GM23338 (cell line): ENCODE measurements at places on chromosomes 11 and 22.

- no peak overlapping the region for H3K4me3 ChIP-seq
- no peak for DNase-seq
- H3K4me1 ChIP-seq: 0 out of 2 replicates have a peak, but pooled peaks cover 3% of the 10 kb centered on the region
- no peaks in the 10 kb centered on the region for H3K27me3 ChIP-seq
- H3K36me3 ChIP-seq: no peaks in the 10 kb centered on the region
- H3K27ac ChIP-seq: no peak overlapping the region
Observed at GRCh38 chr11:88950975-88951374, 114.8 kb downstream of the GRM5 start.

DNA sequence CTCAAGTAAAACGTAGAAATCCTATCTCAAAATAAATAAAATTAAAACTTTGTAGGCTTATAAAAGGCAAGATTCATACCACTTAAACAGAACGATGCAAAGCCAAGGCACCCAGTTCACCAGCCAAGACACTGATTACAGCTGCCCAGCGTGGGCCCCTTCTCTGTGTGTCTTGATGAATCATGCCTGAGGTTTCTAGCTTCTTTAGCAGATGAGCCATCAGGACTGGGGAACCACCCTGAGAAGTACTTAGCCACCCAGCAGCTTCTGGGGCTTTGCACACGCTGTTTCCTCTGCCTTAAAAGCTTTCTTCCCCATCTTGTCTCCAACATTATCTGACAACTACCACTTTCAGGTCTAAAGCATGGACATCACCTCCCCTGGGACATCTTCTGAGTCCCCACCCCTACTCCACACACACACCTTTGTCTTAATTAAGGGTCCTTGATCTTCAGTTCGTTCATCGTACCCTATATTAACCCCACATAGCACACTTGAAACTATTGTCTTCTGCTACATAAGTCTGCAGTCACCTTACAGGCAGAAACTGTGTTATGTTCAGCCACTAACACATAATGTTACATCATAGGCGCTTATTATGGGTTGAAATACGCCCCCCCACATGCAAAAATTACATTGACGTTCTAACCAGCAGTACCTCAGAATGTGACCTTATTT lies 8.7 kb upstream of the LAYN start:
- no peaks in the 10 kb centered on the region for H3K36me3 ChIP-seq
- DNase-seq: no peak
- no peak overlapping the region for H3K27ac ChIP-seq
- H3K4me3 ChIP-seq: no peak overlapping the region
- no peaks in the 10 kb centered on the region for H3K27me3 ChIP-seq

- no peak overlapping the region for H3K27ac ChIP-seq
- H3K27me3 ChIP-seq: no peaks in the 10 kb centered on the region
- H3K36me3 ChIP-seq: no peaks in the 10 kb centered on the region
- DNase-seq: no peak
- H3K4me1 ChIP-seq: no peaks in the 10 kb centered on the region
Observed at GRCh38 chr22:21811982-21812381, 55.5 kb downstream of the MAPK1 start.

DNA sequence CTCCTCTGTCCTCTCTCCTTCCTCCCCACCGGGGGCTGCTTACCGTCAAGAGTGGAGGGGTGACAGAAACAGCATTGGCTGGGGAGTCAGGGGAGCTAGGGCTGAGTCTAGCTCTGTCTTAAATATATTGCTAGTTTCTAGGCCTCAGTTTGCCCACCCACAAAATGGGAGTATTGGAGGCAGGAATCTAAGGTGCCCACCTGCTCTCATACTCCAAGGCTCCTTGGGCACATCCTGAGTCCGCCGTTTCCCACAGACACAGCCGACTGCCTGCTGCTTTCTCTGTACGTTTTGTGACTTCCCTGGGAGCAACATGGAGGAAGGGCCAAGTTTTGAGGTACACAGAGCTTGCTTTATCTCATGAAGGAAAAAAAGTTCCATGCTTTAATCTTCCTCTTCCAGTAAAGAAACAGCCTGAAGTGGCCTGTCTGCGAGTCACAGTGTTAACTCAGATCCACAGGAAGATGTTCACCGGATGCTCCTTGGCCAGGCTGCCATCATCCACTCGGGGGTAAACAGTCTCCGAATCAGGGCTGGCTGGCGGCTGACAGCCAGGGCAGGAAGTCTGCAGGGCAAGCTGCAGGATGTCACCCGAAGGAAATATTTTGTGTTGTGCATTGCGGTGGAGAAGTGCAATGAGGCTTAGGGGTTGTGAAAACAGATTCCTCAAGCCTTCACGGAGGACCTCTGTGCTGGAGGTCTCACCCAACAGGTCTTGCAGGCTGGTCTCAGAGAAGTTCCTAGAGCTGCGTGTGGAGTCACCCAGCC lies 11.0 kb upstream of the CERK start:
- no peak overlapping the region for H3K4me3 ChIP-seq
- no peak for DNase-seq
- no peaks in the 10 kb centered on the region for H3K4me1 ChIP-seq
- no peaks in the 10 kb centered on the region for H3K36me3 ChIP-seq

GRCh38 chr22:28402539-28402938 lies 277.1 kb downstream of the TTC28 start:
- H3K4me3 ChIP-seq: no peak overlapping the region

- peaks cover 6% of the 10 kb centered on the region for H3K4me1 ChIP-seq
- H3K27ac ChIP-seq: no peak overlapping the region
- H3K36me3 ChIP-seq: peaks cover 4% of the 10 kb centered on the region; the same call in 1 of the 2 replicates
- peak overlapping the region; percentile 96 for H3K4me3 ChIP-seq
- no peak for DNase-seq
Observed at GRCh38 chr11:65096926-65097325, 912 bp downstream of the VPS51 start.

DNA sequence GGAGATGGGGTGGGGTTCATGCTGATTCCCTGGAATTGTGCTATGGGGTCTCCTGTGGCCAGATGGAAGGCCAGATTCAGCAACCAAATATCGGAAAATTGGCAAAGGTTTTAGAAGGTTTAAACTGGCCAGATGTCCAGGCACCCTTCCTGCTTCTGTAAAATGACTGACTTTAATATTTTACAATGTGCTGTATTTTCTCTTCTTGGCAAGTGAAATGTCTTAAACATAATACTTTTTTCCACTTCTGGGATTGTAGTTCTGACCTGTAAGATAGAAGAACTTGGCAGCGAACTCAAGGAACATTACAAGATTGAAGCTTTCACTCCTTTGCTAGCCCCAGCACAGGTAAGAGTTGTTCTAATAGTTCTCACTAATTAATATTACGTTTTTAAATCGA lies 17.5 kb downstream of the POLA2 start:
- no peaks in the 10 kb centered on the region for H3K27me3 ChIP-seq
- no peak overlapping the region for H3K4me3 ChIP-seq
- H3K36me3 ChIP-seq: peaks cover 48% of the 10 kb centered on the region
- DNase-seq: no peak
- H3K27ac ChIP-seq: no peak overlapping the region

DNA sequence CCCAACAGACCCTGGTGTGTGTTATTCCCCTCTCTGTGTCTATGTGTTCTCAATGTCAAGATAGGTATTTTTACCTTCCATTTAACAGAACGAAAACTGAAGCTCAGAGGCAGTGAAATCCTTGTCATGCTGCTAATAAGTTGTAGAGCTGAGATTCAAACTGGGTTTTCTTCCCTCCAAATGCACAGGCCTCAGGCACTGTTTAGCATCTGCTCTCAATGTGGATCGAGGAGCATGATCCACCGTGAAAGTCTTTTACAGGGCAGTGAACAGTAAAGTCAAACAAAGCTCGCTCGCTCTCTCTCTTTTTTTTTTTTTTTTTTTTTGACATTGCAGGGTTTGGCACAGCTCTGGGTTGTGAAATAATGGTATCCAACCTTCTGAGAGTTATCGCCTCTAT lies 401.0 kb upstream of the SYN3 start:
- H3K36me3 ChIP-seq: no peaks in the 10 kb centered on the region; the same call in 1 of the 2 replicates
- DNase-seq: no peak
- H3K27ac ChIP-seq: no peak overlapping the region
- H3K27me3 ChIP-seq: no peaks in the 10 kb centered on the region

GRCh38 chr11:105929084-105929955 lies 92.7 kb downstream of the MSANTD4 start:
- peaks cover 12% of the 10 kb centered on the region for H3K4me1 ChIP-seq
- no peak overlapping the region for H3K27ac ChIP-seq
- no peaks in the 10 kb centered on the region for H3K36me3 ChIP-seq
- H3K27me3 ChIP-seq: no peaks in the 10 kb centered on the region
- DNase-seq: no peak
- no peak overlapping the region for H3K4me3 ChIP-seq
